ENCODE measurements at places on chromosomes 16 and 17. TPM values are rescaled to one million over a fixed set of nuclear protein-coding genes. Genes with fewer than 3 reads are reported as not detected.
A peak's percentile ranks its signal among the peaks of the same experiment; 100 is the strongest.

GRCh38 chr17:65730711-65731169 lies 169.3 kb upstream of the AXIN2 start:
- peak; percentile 62 for DNase-seq

- DNase-seq, result no peak
These were observed 29.3 kb upstream of the SMIM36 start for GRCh38 chr17:55540414-55541091.

DNA sequence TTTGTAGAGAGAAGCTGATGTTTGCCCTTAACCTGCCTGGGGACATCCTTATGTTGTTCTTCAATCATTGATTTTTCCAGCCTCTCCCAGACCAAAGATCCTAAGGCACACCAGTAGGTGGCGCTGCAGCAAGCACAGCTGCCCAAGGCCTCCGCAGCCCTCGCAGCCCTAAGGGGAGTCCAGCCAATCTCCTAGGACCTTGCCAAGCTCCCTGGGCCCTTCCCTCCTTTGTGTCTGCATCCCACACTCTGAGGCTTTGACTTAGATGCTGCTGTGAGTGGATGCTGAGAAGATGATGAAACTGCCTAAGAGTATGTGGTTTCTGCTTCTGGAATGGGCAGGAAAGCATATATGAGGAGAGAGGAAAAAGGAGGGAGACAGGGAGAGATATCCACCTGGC lies 47.1 kb downstream of the SPACA3 start:
- no peak for DNase-seq

Gene ABCA9
- 18.9 TPM for total RNA-seq

DNA sequence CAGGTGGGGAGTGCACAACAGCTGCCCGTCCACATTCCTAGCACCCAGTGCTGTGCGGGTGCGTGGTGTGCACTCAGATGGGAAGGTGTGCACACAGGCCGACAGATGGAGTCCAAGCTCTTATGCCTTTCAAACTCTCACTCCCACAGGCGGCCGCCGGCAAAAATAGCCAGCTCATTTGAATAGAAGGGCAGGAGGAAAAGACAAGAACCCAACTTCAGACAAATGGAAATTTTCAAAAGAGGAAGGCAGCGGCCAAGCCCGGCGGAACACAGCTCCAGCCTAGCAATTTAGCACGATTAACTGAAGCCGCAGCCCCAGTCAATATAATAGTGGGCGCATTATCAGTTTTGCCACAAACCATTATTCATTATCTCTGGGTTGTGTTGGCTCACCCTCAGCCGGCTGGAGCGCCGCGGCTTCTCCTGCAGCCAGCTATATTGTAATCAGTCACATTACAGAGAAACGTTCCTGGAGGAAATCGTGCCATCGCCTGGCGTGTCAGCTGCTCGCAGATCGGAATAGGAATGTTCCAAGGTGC lies 103.9 kb upstream of the SEC14L1 start:
- no peak for DNase-seq

DNA sequence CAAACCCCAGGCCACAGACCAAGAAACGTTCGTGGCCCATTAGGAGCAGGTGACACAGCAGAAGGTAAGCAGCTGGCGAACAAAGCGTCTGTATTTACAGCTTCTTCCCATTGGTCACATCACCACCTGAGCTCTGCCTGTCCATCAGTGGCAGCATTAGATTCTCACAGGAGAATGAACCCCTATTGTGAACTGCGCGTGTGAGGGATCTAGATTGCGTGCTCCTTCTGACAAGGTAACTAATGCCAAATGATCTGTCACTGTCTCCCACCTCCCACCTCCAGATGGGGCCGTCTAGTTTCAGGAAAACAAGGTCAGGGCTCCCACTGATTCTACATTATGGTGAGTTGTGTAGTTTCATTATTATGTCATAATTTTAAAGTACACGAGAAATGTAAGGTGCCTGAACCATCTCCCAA lies 186.3 kb downstream of the CPPED1 start:
- no peak for DNase-seq

Gene TEDC2
- total RNA-seq, result 3.4 TPM

- DNase-seq, result no peak
These were observed 45.1 kb downstream of the ATP2C2 start for GRCh38 chr16:84413244-84414004.

DNA sequence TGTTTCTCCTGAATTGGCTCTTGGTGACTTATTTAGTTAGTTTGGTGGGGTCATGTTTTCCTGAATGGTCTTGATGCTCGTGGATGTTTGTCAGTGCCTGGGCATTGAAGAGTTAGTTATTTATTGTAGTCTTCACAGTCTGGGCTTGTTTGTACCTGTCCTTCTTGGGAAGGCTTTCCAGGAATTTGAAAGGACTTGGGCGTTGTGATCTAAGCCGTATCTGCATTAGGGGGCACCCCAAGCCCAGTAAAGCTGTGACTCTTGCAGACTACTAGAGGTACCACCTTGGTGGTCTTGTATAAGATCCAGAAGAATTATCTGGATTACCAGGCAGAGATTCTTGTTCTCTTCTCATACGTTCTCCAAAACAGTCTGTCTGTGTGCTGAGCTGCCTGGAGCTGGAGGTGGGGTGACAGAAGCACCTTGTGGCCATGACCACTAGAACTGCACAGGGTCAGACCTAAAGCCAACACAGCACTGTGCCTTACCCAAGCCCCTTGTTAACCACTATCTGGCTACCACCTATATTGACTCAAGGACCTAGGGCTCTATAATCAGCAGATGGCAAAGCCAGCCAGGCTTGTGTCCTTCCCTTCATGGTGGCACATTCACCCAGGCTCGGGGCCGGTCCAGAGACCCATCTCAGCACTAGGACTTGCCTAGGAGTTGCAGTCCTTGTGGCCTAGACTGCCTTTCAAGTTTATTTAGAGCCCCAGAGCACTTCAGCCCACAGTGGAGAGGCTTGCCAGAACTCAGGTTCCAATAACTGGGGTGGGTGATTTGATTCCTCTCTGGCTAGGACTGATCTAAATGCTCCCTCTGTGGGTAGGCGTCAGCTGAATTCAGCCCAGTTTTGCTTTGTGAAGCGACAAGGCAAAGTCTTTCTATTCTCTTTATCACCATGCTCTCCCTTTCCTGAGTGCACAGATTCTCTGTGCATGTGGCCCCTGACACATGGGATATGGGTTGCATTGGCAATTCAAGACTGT lies 11.0 kb downstream of the RNF135 start:
- no peak for DNase-seq

GRCh38 chr17:67439269-67439668 lies 62.2 kb downstream of the PITPNC1 start:
- DNase-seq, result peak; percentile 14

Gene MYH2
- total RNA-seq, result 79.7 TPM

DNA sequence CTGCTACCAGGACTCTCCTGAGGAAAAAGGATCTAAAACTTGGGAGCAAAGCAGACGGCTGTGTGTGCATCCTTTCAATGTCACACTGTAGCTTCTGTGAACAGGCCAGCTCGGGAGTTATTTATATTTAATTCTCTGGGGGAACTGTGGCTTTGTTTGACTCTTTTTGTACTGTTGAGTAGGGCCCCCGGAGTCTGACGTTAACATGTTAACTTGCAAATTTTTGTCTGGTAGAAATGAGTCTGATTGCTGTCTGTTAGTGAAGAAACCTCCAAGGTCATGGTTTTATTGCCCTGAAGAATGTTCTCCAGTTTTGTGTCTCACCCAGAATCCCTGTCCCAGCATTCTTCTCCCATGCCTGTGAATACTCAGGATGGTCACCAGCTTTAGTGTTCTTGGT lies 14.2 kb upstream of the KCNG4 start:
- DNase-seq, result no peak
